CD4-positive, alpha-beta T cell treated with Interleukin-6 at 100 ng/mL for 8 hours (primary cell): ENCODE measurements at places on chromosomes 2 and 18.

DNA sequence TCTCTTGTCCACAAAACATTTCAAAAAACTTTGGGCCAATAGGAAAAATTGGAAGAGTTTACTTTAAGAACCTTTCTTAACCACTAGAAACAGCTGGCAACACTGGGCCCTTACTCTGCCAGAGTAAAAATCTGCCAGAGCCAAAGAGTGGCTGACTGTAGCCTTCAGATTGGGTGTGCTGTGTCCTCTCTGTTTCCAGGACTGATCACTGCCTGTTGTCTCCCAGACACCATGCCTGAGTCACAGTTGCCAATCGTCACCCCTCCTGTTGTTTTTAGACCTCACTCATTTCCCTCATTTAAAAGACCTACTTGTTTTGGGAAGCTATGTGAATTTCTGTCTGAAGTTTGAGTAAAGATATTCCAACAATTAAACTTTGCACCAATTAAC, 159.1 kb downstream of the PPP1R1C start:
- no peak for DNase-seq

GRCh38 chr2:12176623-12177454, 430.4 kb downstream of the LPIN1 start:
- DNase-seq = no peak

DNA sequence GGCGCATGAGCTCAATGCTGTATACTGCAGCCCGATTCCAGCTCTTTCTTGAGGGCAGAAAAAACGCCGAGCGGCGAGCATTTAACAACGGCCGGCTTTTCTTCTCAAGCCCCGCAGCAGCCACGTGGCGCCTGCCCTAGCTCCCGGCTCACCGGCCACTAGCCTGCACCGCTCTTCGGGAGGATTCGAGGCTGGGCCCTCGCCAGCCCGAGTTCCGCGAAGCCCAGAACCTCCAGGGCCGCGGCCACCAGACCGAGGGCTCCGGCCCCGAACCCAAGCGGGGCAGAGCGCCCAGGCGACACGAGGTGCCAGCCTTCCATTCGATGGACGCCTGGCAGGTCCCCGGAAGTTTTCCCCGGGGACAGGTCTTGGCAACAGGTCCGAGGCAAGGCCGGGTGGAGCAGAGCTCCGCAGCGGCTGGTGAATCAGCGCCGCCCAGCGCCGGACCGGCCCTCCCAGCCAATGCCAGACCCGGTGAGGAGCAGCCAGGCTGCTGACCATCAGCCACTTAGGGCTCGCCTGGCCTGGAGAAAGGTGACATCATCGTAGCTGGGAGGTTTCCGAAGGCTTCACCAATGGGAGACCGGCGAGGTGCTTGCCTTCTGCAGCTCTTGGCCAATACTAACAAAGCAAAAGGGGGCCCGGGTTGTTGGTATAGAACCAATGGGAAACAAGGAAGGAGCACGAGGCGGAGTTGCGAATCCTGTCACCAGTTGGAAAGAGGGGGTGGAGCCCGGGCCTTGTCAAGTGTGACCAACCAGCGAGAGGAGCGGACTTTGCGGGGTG, 552 bp upstream of the MXD1 start:
- peak; percentile 100 for DNase-seq

DNA sequence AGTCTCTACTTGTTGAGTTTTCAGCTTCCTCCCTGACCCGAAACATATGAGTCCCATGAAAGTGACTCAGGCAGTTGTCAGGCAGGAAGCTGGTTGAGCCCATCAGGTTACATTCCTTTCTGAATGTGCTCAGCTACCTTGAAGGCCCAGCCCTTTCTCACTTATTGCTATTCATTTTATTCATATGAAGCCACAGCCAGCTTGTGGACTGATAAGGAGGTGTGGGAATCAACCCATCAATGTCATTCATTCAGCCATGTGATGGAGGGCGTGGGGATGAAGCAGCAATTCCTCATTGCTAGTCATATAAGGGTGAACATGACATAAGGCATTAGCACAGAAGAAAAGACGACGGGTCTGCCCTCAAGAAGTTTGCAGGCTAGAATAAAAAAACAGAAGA, 5.3 kb upstream of the VPS4B start:
- DNase-seq = no peak

DNA sequence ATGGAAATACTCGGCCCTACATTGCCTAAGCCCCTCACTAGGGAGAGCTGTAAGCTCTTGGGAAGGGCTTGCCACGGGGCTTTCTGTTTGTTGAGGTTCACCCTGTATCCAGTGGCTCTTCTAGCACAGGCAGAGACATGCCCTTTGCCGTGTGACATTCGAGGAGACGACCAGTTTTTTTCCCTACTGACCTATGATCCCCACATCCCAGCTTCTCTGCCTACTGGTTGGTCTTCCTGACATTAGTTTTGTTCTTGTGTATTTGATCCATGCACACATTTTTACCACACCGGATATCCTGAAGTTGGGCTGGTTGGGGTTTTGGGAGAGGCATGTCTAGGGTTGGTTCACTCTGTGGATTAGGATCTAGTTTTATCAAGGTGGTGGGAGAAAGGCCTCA, 69.3 kb downstream of the NPAS2 start:
- no peak for DNase-seq

GRCh38 chr2:12718711-12719399, 2.1 kb downstream of the TRIB2 start:
- no peak for DNase-seq

- no peak for DNase-seq
Observed at GRCh38 chr2:18311420-18312195, 248.8 kb downstream of the RDH14 start.

- no peak for DNase-seq
Observed at GRCh38 chr2:199303728-199304177, 154.0 kb downstream of the SATB2 start.

DNA sequence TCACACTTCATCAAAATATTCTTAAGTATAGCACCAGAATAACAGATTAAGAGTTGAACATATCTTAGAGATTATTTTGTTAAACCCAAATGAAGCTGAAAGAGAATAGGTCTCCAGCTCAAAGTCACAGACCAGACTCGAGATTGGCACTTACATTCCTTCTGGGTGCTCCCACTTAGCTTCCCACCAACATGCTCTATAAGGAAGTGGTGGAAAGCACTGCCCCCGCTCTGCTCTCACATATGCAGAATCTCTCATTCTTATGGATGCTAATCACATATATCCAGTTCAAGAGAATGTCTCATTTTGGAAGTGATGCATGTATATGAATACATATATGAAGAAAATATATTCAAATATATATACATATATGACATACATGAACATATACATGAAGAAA, 71.5 kb upstream of the CD226 start:
- no peak for DNase-seq

DNA sequence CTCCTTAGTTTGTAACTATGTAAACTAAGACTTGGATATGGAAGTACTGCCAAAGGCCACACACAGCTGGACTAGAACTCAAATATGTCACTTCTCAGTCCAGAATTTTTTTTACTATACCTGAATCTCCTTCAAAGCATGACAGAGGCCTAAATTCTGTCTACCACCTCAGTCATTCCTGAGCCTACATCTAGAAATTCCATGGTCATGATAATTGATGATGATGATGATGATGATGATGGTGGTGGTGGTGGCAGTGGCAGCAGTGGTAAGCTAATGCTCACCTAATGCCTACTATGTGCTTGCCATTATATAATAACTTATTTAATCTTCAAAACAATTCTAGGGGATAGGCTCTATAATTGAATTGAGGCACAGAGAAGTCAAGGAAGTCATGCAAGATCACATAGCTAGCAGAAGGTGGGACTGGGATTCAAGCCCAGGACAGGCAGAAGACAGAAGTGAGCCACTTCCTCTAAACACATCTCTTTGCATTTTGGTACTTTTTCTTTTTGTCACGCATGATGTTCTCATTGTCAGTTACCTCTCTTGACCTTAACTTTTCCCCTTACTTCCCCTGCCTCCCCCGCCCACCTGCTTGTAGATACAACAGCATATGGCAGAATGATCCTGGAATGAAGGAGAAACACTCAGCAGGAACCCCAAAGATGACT, 539.3 kb downstream of the TNS1 start:
- DNase-seq = no peak

DNA sequence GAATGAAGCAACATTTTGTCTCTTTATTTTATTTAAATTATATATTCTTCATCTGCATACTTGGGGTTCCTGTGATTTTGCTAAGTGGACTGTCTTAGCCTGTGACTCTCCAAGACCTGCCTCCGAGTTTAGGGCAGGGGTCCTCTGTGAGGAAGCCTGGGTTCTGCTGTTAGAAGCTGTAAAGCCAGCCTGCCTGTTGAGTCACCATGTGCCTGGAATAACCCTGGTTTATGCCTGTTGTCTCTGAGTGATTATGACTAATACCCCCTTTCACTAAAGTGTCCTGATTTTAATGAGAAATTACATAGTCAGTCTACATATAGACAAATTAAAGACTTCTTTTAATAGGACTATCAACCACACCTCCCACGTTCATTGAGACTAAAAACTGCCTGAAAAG, 369.1 kb downstream of the ZNF521 start:
- DNase-seq = no peak

DNA sequence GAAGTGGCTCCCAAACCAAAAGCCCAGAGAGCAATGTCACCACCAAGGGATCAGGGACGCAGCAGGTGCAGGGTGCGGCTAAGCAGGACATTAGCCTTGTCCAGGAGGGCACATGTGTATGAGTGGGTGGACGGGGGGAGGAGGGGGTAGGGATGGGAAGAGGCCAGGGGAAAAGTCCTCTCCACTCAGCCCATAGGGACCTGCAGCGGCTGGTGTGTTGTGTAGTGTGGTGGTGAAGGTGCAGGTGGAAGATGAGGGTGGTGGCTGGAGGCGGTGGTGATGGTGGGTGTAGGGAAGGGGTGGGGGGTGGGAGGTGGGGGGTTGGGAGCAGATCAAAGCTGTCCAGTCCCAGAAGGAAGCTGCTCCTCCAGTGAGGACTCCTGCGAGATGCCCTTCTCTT, 3.7 kb downstream of the C2orf81 start:
- DNase-seq = no peak

GRCh38 chr2:220450846-220451245, 823.4 kb downstream of the SLC4A3 start:
- no peak for DNase-seq

- DNase-seq = no peak
Observed at GRCh38 chr2:230984393-230985220, 11.3 kb upstream of the SPATA3 start.

DNA sequence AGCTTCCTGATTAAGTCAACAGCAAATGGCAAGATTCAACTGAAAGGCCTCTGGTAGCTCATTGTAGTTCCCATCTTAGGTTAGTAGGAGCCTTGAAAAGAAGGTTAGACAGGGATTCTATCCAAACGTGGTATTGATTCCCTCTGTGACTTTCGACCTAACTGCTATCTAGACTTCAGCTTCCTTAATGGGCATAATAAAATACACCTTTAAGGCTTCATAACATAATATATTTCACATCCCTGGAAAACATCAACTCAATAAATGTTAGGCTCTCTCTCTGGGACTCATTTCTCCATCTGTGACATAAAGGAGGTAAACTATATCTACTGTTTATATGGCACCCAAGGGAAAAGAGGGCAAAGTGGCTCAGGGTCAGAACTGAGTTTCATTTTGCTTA, 60.9 kb downstream of the STK39 start:
- no peak for DNase-seq

- no peak for DNase-seq
Observed at GRCh38 chr2:137220438-137220993, 455.2 kb downstream of the THSD7B start.

- DNase-seq = no peak
Observed at GRCh38 chr2:224412141-224413015, 10.5 kb upstream of the FAM124B start.

DNA sequence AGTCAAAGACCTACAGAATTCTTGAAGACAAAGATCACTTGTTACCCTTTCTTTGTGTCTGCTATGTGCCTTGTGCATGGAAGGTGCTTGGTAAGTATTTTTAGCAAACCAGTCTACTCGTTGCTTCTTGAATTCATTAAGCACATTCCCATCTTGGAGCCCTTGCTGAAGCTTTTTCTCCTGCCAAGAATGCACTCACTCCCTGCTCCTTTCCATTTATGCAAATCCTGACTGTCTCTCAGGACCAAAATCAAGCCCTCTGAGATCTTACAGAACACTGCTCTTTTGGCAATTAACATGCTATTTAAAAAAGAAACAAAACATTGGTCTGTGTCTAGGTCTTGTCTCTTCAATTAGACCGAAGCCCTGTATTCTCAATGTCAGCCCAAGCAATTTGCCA, 75.8 kb downstream of the CLHC1 start:
- DNase-seq = no peak

DNA sequence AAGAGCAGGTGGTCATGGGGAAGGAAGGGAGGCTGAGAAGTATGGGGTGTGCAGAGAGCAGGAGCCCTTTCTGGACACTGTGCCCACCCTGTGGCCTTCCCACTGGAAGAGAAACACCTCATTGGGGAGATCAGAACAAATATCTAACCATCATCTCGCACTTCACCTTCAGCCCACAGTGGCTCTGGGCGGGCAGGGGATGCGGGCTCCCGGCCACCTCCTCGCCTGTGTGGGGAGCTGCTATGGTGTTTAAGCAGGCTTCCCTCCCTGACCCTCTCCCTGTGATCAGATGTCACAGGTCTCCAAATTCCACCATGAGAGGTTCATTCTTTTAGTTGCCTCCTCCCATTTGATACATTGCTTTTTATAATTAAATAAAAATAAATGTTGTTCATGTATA, 5.0 kb downstream of the FBLN7 start:
- DNase-seq = no peak

GRCh38 chr2:23387221-23387550, 2.2 kb downstream of the KLHL29 start:
- no peak for DNase-seq

GRCh38 chr2:129742415-129743180, 236.9 kb upstream of the RAB6C start:
- no peak for DNase-seq

GRCh38 chr2:22885245-22885644, 499.7 kb upstream of the KLHL29 start:
- DNase-seq = no peak

GRCh38 chr2:117702098-117702497, 112.4 kb upstream of the DDX18 start:
- DNase-seq = no peak

- DNase-seq = no peak
Observed at GRCh38 chr2:209189893-209190292, 234.0 kb upstream of the MAP2 start.

- peak; percentile 26 for DNase-seq
Observed at GRCh38 chr2:60806988-60807681, 51.1 kb downstream of the PAPOLG start.

- no peak for DNase-seq
Observed at GRCh38 chr2:142130111-142131009, 456 bp downstream of the LRP1B start.

DNA sequence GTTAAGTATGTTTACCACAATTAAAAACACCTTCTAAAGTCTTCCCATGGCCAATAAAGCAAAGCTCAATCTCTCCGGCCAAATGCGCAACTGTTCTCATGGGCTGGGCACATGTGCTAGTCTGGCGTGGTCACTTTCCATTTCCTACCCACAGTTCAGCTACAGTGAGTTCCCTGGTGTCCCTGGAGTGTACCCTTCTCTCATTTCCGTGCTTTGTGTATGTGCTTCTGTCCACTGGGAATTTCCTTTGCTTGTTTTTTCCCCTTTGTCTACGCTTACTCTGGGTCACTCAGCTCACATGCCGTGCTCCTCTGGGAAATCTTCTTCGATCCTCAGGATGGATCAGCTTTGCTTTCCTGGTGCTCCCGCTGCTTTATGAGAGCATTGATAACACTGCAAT, 69.6 kb upstream of the GYPC start:
- no peak for DNase-seq

- DNase-seq = no peak
Observed at GRCh38 chr18:24333084-24333483, 64.5 kb downstream of the OSBPL1A start.
